ENCODE measurements at places on chromosomes 6 and 20.
A peak's percentile ranks its signal among the peaks of the same experiment; 100 is the strongest.

DNA sequence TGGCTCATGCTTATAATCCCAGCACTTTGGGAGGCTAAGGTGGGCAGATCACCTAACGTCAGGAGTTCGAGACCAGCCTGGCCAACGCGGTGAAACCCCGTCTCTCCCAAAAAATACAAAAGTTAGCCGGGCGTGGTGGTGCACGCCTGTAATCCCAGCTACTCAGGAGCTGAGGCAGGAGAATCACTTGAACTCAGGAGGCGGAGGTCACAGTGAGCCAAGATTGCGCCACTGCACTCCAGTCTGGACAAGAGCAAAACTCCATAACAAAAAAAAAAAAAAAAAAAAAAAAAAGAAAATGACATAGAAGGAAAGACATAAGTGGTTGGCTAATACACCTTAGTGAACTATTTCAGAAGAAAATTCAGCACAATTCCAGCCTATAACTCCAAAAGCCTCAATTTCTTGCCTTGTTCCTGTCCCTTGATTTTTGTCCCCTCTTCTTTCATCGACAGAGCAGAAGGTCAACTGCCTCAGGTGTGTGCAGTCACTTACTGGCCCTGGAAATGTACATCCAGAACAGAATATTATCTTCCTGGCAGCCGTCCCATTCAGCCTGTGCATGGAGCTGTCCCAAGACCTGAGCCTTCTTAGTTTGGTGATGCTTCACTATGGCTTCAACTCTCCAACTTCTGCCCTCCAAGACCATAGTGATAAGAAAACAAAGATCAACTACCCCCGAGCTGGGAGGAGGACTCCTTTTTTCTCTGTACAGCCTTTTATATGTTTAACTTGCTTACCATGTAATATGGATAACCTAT lies 117.6 kb downstream of the LY86 start:
- DNase-seq: no peak

DNA sequence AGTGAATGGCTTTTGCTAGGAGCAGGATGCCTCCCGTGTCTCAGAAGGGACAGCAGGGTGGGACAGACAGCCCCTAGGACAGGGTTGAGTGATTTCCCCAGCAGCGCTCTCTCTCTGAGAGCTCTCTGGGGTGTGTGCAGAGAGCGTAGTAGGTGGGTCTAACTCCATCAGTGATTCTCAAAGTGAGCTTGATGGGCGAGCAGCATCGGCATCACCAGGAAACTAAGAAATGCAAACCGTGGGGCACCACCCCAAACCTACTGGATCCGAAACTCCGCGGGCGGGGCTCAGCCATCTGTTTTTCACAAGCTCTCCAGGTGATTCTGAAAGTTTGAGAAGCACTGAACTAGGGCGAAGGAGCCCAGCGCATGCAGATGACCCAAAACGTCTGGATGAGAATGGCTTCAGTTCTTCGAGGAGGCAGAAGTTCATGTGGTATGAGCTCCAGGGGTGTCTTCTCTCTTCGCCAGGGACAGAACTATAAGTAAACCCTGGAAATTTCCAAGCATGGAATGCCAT lies 119.6 kb upstream of the RNF24 start:
- no peak for DNase-seq

- no peak for DNase-seq
Measured at GRCh38 chr6:25590986-25591385, 61.0 kb upstream of the SCGN start.

DNA sequence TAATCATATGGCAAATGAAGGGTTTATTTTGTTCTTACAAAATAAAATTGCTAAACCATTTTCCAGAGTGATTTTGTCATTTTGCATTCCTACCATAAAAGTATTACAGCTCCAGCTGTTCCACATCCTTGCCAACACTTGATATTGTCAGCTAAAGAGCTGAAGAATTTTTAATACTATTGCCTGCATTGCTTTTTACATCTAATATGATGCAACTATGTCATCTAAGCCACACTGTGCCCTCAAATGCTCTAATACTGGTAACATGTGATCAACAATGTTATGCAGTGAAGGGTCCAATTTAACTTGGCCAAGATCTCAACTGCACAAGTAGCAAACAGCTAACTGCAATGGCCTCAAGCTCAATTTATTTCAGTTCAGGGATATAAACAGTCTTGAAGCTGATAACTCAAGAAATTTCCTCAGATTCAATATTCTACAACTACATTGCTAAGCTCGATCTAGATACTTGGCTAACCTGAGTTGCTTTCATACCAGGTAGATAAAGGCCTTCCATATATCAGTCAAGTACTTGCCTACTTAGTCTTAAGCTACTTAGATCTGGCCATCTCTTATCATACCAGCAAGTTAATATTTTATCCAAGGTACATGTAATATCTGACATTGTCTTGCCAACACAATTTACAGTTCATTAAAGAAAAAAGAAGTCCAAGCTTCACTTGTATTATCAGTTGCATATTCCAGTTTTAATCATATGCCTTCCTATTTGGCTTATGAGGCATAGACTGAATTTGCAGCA lies 17.0 kb downstream of the AKIRIN2 start:
- DNase-seq: no peak

DNA sequence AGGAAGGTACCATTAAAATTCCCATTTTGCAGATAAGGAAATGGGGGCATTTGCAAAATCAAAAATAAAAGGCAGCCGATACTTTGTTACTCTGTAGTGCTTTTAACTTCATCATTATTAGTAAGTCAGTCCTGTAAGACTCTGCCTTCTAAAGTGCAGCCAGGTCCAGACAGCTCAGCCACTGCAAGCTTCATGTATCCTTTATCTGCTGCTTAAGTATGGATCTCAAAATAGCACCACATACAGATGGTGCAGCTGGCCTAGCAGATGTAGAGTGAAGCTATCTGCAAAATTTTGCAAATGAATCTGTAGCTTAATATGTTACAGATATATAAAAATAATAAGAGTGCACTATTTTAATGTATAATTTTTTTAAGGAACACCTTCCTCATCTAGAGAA lies 53.4 kb downstream of the NUS1 start:
- DNase-seq: no peak

- no peak for DNase-seq
Measured at GRCh38 chr6:88302769-88303225, 136.7 kb upstream of the CNR1 start.

DNA sequence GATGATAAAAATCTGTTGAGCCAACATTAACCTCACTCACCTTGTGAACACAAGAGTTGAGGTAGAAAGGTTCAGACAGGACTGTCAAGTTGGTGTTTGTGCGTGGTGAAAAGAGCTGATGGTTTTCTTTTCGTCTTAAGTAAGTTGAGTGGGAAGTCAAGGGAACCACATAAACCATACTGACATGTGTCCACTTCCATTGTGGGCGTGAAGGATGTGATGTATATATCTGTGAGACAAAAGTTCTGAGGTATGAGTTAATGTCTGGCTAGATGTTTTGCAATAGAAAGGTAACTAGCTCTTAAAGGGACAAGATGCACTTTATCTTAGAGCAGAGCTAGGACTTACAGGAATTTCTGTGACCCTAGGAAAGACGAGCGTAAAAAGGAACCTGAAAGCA lies 1272.1 kb upstream of the ADGRB3 start:
- DNase-seq: no peak

DNA sequence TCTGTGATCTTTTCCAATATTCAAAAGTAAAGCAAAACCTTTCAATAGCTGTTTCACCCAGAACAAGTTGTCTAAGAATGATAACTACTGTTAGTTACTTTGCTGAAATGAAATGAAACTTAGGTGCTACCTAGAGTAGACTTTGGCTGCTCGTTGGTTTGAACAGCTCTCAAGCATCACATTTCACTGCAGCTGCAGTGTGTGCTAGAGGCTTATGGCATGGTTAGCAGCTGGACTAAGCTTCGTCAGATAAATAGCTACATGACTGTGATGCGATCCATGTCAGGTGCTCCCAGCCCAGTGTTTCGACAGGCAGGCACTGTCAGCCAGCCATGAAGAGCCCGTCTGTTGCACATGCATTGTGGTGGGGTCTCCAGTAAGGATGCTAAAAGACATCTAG lies 201.1 kb downstream of the TFAP2B start:
- DNase-seq: no peak

DNA sequence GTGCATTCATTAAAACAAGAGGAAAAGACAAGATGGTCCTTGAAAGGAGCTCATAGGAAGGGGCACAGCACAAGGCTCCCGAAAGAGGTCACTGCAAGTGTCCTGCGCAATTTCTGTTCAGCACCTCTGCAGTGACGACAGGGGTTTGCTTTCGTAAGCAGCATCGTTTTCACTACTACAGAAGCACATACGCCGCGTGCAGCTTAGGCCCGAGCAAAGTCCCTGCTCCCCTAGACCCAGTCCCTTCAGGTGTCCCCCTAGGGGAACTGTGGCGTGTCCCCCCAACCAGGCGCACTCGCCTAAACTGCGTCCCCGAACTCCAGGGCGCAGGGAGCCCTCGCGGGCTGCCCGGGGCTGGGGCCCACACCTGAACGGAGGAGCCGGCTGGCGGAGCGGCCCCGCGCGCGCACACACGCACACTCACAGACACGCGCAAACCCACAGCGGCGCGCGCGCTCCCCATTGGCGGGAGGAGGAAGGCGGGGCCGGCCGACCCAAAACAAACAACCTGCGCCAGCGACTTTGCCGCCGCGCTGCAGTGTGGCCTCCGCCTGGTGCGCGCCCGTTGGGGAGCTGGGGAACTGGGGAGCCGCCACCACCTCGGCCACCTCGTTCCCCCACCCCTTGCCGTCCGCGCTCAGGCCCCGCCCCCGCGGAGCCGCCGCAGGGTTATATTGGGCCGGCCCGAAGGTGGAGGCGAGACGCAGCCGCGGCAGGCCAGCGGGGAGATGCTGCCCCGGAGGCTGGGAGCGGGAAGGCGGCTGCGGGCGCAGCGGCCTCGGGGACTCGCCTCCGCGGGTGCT lies at the start of gene FOXQ1:
FOXQ1 (plus strand) TSS at position 699 of the 803 bp plus-strand sequence. CDS start 607 bp downstream, outside the sequence.
- DNase-seq: peak; percentile 67

- DNase-seq: no peak
Measured at GRCh38 chr20:62137092-62137384, 6.2 kb downstream of the PSMA7 start.

- no peak for DNase-seq
Measured at GRCh38 chr6:31681135-31681671, 336 bp upstream of the LY6G5C start.

DNA sequence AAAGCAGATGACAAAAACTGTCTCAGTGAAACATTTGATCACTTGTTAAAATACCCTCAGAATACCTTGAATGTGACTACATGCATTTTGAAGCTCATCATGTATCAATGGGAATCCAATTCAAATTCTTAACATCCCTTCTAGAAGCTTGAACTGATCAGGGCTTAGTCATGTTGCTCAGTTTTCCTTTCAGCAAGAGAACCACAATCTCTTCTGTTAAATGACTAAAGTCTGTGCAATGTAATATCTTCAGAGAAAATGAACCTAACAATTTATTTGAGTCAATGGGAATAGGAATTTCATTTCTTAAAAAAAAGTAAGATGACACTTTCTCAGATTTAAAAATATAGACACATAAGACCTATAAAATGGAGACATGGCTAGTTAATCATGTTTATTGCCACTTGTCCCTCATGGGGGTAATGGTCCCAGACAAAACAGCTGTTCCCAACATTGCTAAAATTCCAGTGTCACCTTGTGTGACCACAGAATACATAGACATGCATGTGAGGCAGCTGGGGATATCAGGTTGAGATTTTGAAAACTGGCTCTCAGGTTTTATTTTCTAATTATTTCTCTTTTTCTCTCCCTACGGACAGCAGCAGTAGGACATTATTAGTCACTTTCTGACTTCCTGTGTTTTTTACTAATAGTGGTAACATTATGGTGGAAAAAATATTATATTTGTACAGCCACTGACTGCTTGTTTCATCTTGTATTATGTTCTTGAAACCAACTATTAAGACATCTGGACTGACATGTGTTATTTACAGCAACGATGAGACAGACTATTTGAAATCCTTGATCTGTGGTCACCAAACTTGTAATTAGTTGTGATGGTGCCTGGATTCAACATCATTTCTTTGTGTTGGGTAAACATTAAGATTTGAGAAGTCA lies 192.5 kb downstream of the COL9A1 start:
- no peak for DNase-seq

DNA sequence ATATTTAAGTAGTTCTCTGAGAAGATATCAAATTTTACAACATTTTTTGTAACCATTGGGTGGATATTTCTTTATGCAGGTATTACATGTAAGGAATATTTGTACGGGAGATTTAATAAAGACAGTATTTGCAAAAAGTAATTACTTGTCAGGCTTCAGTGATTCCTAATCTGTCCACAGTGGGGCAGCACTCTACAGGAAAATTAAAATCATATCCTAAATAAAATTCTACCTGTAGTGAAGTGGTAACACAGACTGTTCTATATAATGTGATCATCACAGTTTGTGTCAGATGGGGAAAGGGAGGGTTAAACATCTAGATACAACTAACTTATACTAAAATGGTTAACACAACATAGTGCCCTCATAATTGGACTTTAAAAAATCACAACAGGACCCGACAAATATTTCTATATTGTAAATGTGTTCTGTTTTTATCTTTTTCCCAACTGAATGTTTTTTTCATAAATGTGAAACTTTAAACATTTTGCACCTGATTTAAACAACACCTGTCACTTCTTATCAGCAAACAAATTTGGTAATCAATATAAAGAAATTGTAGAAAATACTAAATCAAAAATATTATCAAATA lies 145.6 kb upstream of the MANEA start:
- no peak for DNase-seq

DNA sequence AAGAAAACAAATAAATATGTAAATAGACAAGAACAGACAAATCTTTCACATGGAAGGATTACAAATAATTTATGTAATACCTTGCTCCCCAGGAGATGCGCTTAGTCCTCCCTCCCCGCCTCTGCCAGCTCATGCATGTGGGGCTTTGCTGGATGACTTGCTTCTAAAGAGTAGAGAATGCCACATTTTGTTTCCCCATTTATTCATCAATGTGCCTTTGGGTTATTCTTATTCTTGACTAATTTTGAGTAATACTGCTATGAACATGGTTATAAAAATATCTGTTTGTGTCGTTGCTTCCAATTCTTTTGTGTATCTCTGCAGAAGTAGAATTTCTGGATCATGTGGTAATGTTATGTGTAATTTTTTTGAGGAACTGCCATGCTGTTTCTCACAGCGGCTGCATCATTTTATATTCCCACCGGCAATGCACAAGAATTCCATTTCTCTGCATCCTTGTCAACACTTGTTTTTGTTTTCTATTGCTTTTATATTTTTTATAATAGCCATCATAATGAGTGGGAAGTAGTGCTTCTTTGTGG lies 23.8 kb upstream of the DUSP22 start:
- DNase-seq: no peak

DNA sequence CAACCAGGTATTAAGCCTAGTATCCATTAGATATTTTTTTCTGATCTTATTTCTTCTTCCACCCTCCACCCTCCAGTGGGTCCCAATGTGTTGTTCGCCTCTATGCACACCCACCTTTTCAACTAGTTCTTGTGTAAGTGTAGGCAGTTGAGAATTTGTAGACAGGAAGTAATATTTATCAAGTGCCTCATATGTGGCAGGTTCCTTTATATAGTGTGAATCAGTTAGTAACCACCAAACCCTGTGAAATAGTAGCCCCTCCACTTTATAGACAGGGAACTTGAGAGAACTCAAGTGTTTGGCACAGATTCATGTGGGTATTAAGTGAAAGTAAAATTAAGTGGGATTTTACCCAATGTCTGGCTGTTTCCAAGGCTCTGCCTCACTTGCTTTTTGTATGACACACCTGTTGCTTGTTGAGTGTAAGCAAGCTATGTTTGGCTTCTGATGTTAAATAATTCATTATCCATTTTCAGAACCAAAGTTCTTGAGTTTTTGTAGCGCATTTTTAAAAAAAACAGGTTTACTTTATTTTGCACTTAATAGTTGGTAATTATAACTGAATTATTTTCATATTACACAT lies 24.8 kb downstream of the AFDN start:
- no peak for DNase-seq

- DNase-seq: no peak
Measured at GRCh38 chr20:46631212-46631869, 19.9 kb downstream of the SLC13A3 start.
